ENCODE measurements at places on chromosomes 7 and 10.

- no peak for DNase-seq
Measured at GRCh38 chr10:62317257-62317656, 48.6 kb upstream of the RTKN2 start.

DNA sequence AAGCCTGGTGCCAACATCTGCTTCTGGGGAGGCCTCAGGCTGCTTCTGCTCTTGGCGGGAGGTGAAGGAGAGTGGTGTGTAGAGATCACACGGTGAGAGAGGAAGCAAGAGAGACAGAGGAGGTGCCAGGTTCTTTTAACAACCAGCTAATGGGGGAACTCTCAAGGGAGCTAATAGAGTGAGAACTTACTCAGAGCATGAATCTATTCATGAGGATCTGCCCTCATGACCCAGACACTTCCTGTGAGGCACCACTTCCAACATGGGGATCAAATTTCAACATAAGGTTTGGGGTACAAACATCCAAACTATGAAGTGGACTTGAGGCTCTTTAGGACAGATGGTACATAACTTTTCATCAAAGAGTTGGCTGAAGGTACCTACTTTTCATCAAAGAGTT lies 5.1 kb upstream of the ZNF32 start:
- DNase-seq, result no peak

DNA sequence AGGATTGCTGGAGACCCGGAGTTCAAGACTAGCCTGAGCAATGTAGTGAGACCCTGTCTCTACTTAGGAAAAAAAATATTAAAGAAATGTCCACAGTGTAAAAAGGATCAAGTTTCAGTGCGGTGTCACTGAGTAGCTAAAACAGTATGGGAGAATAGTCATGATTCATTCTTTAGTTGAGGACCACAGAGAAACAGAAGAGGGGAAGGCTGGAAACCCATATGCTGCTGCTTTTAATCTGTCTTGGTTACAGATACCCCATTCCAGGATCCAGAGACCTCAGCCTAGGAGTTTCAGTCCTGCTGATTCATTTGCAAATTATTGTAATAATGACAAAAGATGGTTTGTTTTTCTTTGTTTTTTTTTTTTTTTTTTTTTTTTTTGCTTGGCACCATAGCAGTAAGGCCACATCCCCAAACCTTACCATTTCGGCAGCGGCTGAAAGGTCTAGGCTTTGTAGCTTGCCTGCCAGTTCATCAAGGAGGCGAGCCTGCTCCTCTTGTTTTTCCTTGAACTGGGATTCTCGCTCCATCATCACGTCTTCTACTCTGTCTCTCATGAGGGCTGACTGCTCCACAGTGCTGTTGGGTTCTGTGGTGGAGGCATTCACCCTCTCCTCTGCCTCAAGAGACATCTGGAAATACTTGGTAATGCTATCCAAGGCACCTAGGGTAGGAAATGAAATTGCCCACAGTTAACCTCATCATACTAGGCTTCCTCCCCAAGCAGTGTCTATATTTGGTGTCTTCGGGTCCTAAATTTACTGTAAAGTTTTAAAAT lies 44.2 kb downstream of the DLD start:
- DNase-seq, result no peak

GRCh38 chr10:60096761-60097513 lies 190.6 kb upstream of the CCDC6 start:
- DNase-seq, result no peak

GRCh38 chr7:135665042-135665441 lies 2.7 kb downstream of the STMP1 start:
- no peak for DNase-seq

DNA sequence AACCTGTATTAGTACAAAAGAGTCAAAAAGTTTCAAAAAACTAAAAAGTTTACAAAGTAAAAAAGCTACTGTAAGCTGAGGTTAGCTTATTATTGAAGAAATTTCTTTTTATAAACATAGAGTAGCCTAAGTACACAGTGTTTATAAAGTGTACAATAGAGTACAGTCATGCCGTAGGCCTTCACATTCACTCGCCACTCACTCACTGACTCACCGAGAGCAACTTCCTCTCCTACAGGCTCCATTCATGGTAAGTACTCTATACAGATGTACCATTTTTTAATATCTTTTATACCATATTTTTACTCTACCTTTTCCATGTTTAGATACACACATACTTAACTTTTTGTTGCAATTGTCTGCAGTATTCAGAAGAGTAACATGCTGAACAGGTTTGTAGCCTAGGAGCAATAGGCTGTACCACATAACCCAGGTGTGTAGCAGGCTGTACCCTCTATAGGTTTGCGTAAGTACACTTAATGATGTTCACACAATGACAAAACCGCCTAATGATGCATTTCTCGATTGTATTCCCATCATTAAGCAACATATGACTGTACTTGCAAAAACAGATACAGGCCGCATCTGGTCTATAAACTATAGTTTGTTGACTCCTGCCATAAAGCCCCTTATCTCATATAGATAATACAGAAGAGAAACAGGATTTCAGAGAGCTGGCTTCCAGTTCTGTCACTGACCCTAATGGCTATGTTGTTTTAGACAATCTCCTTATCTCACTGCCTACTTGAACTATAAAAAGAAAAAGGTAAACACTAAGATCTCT lies 438.8 kb downstream of the HTR7 start:
- no peak for DNase-seq
